ENCODE measurements at places on chromosomes 3 and 15.

- DNase-seq, result peak; percentile 69
Observed at GRCh38 chr15:91853511-91853947, at the start of gene SLCO3A1. SLCO3A1 (plus strand) TSS chr15:91853708.

GRCh38 chr3:50551681-50552435 lies 15.7 kb downstream of the C3orf18 start:
- no peak for DNase-seq

DNA sequence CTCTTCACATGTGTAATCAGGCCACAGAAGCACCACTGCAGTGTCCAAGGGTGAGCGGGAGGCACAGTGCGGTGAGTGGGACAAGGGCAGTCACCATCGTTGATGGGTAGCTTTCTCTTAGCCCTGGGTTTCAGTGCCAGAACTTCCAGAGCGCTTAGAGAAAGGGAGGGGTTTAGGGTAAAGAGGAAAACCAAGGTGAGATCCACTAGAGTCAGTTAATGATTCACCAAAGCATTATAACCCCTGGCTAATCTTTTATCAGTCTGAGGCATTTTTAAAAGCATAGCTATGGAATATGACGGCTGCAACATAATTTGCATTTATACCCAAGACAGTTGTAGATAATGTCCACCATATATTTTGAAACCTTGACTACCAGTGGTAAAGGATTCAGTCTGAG lies 94.8 kb downstream of the SHQ1 start:
- DNase-seq, result no peak

GRCh38 chr3:123960781-123961507 lies at the start of gene CCDC14:
CCDC14 (minus strand) TSS chr3:123961229; CDS start chr3:123961173, 56 bp downstream.
- peak; percentile 98 for DNase-seq

DNA sequence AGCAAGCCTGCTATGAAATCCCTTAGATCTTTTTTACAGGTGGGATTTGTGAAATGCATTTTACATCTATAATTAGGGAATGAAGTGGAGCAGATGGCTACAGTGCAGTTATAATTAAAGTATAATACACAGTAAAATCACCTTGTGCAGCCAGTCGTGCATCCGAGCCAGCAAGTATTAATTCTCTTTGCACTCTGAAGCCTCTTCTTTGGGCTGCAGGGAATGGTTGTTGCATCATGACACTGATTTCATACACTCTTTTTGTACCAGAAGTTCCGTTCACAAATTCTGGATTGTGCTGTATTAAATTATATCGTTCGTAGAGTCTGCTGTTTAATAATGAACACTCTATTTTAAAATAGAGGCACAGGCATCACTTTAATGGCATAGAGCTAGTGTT lies 28.7 kb upstream of the TP63 start:
- no peak for DNase-seq

DNA sequence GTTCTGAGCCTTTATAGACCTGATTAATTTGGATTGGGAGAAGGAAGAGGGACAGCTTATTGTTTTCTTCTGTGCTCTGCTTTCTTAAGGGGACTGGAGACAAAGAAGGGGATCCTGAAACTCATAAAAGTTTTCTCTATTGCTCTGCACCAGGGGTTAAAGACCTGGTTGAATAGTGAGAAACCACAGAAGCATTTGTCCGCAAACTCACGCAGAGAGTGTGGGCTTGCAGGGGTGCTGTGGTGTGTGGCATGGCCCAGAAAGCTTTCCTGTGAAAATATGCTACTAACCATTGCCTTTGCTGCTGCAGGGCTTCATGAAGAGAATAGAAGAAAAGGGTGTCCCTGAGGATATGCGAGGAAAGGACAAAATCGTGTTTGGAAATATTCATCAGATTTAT lies 73.1 kb upstream of the UMPS start:
- no peak for DNase-seq

DNA sequence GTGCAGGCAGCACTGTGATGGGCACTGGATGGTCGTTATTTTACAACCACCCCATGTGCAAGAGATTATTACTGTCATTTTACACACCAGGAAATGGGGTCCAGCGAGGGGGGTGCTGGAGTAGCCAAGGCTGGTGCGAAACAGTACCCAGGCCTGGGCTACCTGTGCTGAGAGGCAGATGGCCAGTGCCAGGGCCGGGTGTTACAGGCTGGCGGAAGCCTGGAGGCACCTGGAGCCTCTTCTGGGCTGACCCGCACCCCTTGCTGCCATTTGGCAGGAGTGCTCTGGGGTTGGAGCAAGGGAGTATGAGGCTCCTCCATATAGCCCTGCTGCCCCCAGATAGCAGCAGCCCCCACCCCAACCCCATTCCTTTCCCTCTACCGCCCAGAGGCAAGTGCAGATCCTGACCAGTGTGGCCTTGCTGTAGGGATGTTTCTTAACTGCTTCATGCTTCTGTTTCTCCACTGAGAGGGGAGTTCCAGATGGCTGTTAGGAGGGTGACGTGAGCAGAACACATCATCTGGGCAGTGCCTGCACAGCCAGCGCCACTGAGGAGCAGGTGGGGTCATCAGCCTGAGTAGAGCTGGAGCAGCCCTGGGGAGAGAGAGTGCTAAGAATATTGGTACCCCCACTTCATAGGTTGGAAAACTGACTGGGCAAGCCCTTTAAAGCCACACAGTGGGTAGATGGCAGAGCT lies 15.3 kb downstream of the SNX33 start:
- DNase-seq, result peak; percentile 49

DNA sequence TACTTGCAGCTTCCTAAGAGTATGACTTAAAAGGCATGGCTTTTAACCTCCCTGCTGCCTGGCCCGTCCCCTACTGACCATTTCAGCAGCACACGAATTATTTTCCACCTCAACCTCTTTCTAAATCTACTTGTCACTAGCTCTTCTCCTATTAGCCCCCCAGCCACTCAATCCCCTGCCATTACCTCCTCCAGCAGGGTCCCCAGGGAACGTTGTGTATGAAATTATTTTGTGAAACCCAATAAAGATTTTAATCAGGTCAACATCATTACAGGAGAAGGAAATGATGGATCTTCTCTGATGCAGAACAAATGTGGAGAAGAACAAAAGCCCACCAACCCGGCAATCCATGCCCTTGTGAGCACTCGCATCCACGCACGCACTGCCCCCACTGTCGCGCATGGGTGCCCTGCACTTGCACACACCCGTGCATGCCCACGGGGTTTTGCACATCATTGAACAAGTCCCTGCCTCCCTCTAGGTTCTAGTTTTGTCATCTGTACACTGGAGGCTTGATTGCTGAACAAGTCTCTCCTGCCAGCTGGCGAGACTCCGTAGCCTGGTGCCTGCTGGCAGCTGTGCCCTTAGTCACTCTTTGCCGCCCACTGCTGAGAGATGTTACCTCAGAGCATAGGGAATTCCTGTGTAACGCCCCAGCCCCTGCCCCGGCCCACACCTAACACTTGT lies 51.6 kb downstream of the LINGO1 start:
- peak; percentile 68 for DNase-seq

DNA sequence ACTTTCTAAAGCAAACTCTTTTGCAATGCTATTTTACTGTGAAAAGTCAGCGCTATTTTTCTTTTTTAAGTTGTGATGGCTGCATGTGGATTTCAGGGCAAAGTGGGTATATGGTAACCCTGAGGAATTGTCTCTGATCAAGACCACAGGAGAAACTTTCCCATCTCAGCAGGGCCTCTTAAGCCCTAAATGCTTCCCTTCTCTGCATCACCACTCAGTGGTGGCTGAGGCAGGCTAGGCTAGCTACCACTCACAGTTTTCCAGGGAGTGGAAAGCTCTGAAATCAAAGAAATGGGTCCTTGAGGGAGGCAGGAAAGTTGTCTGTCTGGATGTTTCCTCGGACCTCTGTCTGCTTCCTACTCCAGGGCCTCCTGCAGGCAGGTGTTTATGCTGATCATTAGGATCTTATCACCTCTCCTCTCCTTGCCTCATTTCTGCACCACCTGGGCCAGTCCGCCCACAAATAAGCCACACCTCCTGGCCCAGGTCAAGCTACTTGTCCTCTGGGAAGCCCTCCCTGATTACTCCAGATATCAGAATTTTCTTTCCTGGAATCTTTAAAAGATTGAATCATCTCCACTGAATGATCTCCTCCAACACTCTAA lies 37.0 kb downstream of the CEMIP start:
- no peak for DNase-seq

DNA sequence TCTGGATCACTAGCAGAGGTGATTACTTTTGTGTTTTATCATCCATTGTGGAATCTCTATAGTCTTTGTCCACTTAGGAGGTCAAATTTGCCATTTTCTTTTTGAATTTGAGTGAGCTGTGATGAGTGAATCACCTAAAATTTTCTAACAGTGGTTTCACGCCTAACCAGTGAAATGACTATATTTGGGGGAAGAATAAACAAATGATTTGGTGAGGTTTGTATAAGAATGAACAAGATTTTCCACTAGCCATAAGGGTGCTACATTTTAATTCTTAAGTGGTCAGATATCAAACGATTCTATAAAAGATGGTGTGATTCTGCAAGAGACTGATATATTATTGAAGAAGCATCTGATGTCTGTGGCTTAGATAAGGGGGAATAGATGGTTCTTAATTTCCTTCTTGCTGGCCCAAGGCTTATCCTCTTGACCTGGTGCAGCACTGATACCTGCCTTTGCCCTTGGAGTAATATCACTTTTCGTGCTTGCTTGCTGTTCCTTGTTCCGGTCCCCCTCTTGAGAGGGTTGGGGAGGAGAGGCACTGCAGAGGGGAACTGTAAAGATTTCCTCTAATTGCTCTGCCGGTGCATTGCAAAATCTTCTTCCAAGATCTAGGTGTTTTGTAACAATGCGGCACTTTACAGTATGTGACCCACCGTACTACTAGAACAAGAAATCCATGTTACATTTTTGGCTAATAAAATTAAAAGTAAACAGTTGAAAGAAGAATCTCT lies 14.5 kb downstream of the C3orf20 start:
- DNase-seq, result no peak

DNA sequence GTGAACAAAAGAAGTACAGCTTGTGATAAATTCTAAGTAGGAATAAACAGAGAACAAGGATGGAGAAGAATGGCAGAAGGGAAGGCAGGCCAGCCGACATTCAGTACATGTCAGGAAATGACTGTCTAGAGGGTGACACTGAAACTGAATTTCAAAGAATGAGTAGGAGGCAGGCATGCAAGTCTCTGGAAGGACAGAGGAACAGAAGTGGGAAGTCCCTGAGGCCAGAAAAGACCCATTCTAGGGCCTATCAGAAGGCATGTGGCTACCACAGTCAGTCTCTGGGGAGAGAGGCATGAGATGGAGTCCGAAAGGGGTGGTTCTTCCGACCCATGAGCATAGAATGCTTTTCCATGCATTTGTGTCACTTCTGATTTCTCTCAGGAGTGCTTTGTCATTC lies 243.5 kb upstream of the UBE2E2 start:
- no peak for DNase-seq

Data from SK-N-DZ (cell line).